ENCODE measurements at places on chromosomes 12 and 14.

GRCh38 chr12:10179776-10180181, 947 bp downstream of the TMEM52B start:
- no peak for DNase-seq

GRCh38 chr12:45827974-45828373, 98.5 kb downstream of the ARID2 start:
- DNase-seq, result no peak

- no peak for DNase-seq
Measured at GRCh38 chr12:117063162-117063911, 35.9 kb downstream of the TESC start.

- no peak for DNase-seq
Measured at GRCh38 chr14:55589171-55589570, 9.2 kb downstream of the KTN1 start.

DNA sequence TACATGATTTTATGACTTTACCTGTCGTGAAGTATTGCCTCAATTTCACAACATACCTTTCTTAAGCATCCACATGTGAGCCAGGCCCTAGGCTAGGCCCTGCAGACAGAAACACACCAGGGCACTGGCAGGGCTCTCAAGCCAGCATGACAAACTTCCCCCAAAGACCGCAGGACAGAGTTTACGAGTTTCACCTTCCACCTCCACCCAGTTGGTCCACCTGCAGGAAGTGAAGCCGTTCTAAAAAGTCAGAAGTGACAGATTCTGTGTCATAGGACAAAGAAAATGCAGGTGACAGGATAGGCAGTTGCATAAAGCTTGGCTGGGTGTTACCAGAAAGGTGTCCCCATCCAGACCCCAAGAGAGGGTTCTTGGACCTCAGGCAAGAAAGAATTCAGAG, 382.3 kb downstream of the PCNX1 start:
- no peak for DNase-seq

- peak; percentile 90 for DNase-seq
Measured at GRCh38 chr12:109880043-109880931, at the start of gene GLTP. TSS of gene GLTP (minus strand) at chr12:109880541. CDS start at chr12:109880374, 167 bp downstream.

DNA sequence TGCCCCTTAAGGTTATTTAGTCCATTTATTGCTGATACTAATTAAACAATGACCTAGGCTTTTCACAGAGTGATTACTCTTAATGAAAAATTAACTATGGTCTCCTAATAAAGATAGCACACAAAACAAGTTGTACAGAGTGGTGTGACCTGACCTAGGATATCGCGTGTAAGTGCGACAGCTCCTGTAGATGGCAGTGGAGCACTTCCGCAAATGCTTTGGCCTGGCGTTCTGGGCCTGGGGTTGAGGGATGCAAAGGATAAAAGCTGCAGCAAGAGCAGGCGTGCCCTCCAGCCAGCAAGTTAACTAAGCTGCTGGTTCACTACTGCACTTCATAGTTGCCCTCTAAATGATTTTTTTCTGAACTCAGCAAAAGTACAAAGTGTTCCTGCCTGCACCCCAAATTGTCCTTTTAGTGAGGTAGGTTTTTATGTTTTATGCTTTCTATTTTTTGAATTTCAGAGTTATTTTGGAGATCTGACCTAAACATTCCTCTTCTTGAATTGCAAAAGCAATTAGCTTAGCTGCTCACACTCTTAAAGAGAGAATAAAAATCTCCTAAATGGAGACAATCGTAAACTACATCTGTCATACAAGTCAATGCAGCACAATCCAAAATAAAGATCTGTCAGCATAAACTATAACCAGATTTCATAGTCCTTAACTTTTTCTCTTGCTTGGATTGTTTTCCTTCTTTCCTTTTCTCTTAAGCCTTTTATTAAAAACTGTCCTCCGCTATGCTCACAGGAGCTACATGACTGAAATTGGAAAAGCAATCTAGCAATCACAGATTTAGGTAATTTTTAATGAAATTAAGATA, 379.6 kb downstream of the LRIG3 start:
- DNase-seq, result peak; percentile 74

- DNase-seq, result no peak
Measured at GRCh38 chr12:124538194-124539082, 29.0 kb downstream of the NCOR2 start.

DNA sequence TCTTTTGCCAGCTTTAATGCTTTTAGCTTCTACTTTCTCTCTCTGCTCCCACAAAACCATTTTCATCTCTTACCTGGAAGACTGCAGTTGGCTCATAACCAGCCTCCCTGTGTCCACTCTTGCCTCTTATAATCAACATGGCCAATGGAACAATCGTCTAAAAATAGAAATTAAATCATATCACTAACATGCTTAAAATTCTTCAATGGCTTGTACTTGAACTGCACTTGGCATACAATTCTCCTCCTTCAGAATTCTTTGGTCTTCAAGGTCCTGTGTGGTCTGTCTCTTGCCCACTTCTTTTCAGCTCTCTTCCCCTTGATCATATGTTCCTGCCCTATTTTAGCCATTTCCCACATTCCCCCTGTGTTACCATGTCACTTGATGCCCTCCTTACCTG, 342.2 kb downstream of the ATP23 start:
- no peak for DNase-seq

- DNase-seq, result no peak
Measured at GRCh38 chr14:85895603-85896002, 365.7 kb downstream of the FLRT2 start.

GRCh38 chr14:94056579-94057308, 24.3 kb downstream of the DDX24 start:
- no peak for DNase-seq

DNA sequence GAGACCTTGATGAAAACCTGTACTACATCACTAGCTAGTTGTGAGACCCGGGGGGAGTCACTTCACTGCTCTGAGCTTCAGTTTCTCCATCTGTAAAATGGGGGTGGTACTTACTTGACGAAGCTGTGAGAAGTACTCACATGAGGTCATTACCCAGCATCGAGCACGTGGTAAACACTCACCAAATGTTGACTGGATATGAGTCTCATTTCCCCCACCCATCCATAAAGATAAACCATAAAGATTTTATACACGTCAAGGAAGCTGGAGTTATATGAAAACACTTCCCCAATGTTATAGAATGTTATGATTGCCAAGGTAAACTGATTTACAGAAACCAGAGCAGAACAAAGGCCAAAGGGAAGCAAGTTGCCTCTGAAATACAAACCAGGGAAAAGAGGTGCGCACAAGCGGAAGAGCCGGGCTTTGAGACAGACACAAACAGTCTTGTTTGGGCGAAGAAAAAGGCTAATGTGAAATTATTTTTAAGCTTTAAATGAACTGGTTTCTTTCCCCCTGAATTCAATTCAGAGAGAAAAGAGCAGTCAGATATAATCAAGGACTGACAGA, 536.8 kb downstream of the MED13L start:
- no peak for DNase-seq

GRCh38 chr14:53969326-53969725, 12.7 kb upstream of the BMP4 start:
- DNase-seq, result no peak

GRCh38 chr14:68143341-68143841, 323.8 kb downstream of the RAD51B start:
- DNase-seq, result peak; percentile 87

DNA sequence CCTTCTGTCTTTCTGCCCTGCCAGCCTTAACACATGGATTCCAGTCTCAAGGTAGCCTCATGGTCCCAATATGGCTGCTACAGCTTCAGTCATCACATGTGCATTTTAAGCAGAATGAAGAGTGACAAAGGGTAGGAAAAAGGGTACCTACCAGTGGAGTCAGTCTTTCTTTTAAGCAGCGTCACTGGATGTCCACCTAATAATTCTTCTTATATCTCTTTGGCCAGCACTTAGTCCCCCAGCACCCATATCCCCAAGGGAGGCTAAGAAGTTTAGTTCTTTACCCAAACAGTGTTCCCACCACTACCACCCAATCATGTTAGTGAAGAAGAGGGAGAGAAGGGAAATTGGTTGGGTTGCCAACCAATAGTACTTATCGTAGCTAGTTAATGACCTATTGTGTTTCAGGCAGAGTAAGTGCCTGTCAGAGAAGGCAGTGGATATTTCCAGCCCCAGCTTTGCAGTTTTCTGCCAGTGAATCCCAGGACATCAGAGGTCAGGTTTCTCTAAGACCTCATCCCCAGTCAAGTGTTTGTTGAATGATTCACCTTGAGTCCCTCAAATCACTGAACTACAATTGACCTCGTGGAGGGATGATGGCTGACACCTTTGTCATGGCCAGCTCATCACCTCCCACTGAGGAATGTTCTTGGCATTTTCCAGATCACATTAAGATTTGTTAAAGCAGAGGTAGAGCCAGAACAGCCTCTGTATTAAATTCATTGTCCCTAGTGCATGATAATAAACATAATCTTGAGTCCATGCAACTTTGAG, 250.9 kb upstream of the CRY1 start:
- DNase-seq, result no peak

GRCh38 chr12:630656-631632, 32.3 kb downstream of the NINJ2 start:
- DNase-seq, result peak; percentile 85

GRCh38 chr14:97798176-97798575, 1001.0 kb downstream of the VRK1 start:
- DNase-seq, result no peak

DNA sequence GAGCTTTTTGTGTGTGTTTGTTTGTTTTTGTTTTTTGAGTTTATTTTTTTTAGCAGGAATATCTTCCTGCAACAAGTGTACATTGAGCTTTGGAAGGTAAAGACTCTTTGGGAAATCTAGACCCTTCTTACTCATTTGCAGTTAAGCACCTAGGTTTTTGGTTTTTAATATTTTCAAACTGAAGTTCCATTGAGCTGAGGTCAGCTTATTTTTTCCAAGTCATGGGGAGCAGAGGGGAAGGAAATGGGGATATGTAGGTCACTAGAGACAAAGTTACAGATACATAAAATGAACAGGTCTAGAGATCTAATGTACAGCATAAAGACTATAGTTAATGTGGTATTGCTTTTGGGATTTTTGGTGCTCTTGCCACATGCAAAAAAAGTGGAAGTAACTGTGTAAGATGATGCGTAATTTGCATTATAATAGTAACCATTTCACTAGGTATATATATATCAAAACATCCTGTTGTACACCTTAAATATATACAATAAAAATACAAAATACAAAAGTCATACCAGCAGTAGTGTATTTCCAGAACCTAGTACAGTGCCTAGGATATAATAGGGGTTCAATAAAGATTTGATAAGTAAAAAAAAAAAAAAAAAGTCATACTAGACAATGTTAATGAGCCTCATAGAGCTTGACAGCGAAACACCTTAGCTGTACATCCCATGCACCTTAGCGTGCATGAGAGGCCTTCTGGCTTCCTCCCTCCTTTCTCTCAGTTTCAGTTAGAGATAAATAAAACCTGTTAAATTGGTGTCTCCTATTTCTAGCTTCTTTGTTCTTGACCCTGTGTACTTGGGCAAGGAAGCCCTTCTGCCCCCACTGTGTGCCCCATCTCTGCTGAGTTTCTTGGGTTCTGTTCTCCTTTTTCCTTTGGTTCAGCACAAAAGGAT, 22.7 kb downstream of the CGRRF1 start:
- no peak for DNase-seq

- DNase-seq, result no peak
Measured at GRCh38 chr12:113932381-113933196, 33.5 kb downstream of the RBM19 start.

DNA sequence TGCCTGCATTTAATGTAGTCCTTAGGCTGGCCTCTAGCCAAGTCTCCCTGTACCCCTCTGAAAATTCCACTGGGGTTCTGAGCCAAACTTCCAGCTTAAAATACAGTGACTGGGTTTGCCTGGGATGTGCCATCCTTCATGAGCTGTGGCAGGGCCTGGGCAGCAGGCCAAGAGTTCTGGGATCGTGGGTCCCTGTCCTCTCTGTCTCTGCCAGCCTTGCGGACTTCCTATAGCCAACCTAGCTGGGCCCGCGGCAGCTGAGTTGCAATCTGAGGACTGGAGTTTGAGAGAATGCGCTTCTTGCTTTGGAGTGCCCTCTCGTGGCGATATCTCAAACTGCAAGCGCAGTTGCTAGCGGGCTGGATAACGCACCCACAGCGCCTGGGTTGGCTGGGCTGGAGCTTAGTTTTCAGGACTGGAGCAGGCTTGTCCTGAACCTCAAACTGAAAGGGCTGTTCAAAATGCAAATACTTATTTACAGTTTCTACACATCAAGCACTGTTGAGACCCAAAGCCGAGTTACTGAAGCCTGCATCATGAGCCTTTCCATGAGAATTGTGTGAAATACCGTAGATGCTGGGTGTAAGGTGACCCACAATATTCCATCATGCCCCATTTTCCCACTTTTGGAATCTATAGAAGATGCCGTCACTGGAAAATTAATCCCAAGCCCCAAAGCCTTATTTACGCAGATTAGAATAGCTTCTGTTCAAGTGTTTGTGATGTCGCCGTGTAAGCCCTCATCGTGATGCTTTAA, 7.3 kb upstream of the IFI27L2 start:
- peak; percentile 92 for DNase-seq

DNA sequence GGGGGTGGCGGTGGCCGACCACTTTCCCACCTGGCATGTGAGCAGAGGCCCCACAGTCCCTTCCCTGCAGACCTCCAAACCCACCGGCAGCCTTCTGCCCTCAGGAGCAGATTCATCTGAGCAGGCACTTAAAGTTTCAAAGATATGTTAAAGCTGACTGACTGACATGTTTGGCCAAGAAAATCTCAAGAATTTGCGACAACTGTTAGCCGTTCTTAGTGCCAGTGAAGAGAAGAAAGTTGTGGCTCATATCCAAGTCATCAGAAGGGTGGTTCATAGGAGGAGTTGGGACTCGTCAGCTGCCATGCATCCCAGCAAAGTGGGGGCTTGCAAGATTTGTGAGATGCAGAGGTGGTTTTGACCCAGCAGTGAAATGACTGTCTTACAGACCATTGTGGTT, 27.2 kb downstream of the ELK3 start:
- peak; percentile 65 for DNase-seq

- DNase-seq, result no peak
Measured at GRCh38 chr12:110279566-110280375, 1.3 kb upstream of the ATP2A2 start.

- no peak for DNase-seq
Measured at GRCh38 chr12:52183971-52184370, 7.8 kb downstream of the KRT80 start.

DNA sequence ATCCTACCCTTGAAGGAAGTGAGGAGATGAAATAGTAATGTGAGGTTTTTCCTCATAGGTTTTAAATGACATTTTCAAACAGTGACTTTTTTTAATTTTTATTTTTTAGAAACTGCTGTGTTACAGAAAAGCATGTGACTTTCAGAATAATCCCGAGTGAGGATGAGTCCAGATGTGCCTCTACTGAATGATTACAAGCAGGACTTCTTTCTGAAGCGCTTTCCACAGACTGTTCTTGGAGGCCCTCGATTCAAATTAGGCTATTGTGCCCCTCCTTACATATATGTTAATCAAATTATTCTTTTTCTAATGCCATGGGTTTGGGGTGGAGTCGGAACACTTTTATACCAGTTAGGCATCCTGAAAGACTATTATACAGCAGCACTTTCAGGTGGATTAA, 15.8 kb downstream of the PCNX4 start:
- DNase-seq, result no peak
